Activated naive CD4-positive, alpha-beta T cell (primary cell): ENCODE measurements at places on chromosomes 3 and 15.

DNA sequence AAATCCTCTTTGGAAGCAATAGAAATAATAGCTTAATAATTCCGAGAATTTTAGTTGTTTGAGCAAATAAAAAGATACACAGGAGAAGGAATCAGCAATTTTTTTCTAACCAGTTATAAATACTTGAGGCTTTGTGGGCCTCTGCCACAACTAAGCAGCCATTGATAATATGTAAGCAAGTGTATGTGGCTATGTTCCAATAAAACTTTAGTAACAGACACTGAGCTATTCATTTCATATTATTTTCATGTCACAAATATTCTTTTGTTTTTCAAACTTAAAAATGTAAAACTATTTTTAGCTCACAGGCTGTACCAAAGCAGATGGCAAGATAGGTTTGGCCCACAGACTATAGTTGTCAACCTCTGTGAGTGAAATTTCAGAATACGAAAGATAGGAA lies 85.7 kb downstream of the MSL2 start:
- DNase-seq, result no peak

GRCh38 chr15:75597667-75598341 lies 18.7 kb upstream of the PTPN9 start:
- DNase-seq, result no peak

DNA sequence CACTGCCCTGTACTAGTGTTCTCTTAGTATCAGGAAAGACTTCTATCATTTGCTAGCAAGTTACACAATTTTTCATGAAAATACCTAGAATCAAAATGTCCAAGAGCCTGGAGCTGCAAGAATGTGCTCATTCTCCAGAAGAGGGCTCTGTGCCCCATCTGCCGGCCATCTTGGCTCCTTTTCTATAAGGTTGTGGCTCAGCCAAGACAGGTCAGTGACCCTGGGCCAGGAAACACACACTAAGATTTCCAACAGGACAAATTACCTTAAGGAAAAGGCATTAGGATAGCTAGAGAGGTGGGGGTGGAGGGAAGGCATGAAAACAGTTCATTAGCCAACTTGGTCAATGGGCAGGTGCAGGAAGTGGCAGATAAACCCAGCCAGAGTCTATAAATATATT lies 20.7 kb downstream of the TIMP4 start:
- no peak for DNase-seq

DNA sequence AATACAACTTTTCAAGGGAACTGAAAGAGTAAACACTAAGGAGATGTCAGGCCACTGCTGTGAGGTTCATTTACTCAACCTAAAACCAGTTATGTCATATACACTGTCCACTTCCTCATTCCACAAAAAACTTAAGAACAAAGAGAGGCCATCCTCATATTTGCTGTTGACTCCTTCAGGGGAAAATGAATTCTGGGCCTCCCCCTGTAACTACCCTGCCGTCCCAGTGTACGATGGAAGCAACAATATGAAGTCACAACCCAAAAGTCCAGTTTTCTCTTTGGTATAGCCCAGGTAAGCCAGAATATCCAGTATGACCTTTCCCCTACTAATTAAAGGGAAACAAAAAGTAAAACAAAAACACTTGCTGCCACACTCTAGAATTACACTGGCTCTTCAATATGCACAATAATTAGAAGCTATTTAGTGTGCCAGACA lies 16.2 kb downstream of the CEP152 start:
- DNase-seq, result no peak

- no peak for DNase-seq
Observed at GRCh38 chr15:51907136-51907862, 64.3 kb downstream of the LEO1 start.

DNA sequence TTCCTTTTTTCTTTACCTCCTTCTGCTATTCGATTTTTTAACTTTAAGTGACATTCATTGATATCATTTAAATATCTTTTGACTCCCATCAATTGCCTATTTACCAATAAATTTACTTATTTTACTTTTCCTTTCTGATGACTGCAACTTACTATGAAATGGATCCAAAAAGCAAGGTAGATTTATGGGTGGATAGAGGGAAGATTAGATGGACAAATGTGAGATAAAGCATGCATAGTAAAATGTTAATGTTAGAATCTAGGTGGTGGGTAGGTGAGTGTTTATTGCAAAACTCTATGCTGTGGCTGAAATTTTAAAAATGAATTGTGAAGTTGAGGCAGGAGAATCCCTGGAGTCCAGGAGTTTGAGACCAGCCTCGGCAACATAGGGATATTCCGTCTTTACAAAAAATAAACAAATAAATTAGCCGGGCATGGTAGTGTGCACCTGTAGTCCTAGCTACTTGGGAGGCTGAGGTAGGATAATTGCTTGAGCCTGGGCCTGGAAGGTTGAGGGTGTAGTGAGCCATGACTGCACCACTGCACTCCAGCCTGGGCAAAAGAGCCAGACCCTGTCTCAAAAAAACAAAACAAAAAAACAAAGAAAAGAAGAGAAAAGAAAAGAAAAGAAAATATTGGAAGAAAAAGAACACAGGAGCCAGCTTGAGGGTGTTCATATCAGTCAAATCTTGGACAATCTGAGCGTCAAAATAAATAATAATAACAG lies 6.1 kb upstream of the PDCD6IP start:
- DNase-seq, result no peak

DNA sequence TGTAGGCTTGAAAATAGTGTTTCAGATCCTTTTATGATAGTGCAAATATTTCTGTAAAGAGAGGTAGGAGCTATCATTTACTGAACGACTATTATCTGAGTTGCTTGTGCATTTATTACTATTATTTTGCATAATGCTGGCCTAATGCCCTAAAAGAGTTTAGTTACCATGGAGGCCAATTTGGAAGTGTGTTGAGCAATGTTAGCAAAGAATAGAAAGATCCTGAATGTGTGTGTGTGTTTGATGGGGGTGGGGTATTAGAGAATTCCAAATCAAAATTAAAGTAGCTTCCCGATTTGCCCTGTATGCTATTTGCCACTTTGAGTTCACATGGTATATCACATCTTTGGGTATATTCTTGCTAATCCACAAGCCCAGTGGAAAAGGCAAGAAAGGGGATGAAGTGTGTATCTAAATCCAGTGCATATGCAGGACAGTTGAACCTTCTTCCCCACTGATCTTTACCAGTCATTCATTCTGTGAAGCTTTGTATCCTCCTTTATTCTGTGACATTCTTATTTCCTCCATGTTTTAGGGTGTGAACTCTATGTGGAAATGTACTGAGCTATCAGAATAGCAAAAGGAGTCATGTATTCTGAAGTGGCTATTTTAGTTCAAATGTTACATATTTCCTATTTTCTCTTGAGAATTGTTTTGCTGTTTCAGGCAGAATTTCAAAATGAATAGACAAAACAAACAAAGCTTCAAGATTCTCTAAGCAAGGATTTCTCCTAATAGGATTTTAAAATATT lies 45.7 kb upstream of the PLSCR5 start:
- DNase-seq, result no peak

DNA sequence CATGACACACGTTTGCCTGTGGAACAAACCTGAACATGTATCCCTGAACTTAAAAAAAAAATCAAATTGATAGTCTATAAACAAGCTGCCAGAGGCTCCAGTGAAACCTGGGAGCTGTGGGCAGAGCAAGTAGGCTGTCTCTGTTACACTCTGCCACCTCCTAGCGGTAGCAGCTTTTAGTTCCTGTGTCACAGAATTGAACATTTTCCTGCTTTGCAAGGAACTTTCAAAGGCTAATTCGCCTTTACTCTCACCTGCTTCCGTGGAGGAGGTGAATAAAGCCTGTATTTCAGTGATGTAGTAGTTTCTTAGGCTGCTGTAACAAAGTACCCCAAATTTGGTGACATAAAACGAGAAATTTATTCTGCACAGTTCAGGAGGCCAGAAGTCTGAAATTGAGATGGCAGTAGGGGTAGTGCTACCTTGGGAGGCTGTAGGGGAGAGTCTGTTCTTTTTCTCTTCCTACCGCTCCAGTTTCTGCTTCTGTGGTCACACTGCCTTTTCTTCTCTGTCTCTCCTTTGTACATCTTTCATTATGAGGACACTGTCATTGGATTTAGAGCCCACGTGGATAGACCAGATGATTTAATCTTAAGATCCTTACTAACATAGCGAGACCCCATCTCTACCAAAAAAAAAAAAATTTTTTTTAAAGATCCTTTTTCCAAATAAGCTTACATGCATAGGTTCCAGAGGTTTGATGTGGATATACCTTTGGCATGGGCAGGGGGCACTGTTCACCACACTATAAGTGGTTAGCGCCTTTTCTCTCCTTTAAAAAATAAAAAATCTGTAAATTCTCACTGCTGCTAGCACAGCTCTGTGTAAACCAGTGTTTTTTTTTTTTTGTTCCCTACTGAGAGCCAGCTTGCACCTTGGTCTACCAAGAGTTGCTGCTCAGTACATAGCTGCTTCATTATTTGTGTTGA lies 25.3 kb downstream of the FBXO22 start:
- no peak for DNase-seq

DNA sequence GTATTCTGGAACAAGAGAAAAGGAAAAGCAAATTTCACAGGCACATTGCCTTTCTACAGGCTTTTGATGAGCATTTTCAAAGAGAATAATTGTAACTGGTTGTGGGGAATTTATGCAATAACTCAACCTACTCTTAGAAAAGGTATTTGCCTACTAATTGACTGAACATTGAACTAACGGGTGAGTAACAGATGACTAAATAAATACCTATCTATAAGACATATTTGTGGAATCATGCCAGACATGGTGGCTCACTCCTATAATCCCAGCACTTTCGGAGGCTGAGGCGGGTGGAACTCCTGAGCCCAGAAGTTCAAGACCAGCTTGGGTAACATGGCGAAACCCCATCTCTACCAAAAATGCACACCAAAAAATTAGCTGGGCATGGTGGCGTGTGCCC lies 367.7 kb downstream of the CGGBP1 start:
- no peak for DNase-seq

DNA sequence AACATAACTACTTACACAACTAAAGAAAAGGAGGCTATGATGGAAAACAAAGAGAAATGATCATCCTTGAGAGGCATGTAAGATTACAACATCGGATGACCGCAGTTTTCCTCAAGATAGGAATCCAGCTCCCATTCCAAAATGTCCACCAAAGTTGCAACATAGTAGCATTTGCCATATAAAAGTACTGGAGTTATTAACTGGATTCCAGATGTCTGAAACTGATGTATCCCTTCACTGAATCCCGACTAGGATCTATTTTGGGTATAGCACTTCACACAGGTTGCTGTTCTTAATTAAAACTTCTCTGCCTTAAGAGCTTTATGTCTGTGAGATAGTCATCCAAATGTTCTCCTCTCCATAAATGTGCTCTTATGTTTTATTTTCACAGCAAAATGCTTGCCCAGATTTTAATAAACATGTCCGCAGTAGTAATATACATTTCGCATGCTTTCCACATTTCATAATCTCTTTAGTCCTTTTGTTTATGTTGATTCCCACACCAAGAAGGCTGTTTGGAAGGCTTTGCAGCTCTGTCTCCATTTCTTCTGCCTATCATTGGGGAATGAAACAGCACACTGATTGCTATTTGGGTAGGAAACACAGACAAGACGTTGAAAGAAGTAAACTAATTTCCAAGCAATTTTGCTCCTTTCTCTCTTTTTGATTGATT lies 716.5 kb upstream of the CFAP20DC start:
- DNase-seq, result no peak
